ENCODE measurements at places on chromosomes 2 and 18.

DNA sequence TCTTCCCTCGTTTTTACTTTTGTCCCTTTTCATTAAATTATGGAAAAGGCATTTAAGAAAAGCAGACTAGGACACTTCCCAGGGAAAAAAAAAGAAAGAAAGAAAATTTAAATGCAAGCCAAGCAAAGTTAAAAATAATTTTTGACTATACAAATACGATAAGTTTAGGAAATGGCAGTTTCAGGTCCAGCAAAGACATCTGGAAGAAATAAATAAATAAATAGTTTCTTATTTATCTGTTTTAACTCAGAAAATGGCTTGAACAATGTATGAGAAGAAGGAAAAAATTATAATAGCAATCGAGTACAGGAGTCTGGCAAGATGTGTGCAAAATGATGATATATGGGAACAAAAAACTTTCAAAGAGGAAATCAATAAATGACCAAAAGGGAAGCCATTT lies 114.6 kb upstream of the NCKAP5 start:
- DNase-seq = no peak

- no peak for DNase-seq
Observed at GRCh38 chr2:121330921-121331320, 45.9 kb upstream of the TFCP2L1 start.

- DNase-seq = no peak
Observed at GRCh38 chr18:64199581-64199980, 50.7 kb upstream of the LINC00305 start.

GRCh38 chr2:202017940-202018339 lies 15.7 kb upstream of the FZD7 start:
- DNase-seq = no peak

GRCh38 chr2:206212673-206213513 lies 53.2 kb downstream of the EEF1B2 start:
- DNase-seq = no peak

DNA sequence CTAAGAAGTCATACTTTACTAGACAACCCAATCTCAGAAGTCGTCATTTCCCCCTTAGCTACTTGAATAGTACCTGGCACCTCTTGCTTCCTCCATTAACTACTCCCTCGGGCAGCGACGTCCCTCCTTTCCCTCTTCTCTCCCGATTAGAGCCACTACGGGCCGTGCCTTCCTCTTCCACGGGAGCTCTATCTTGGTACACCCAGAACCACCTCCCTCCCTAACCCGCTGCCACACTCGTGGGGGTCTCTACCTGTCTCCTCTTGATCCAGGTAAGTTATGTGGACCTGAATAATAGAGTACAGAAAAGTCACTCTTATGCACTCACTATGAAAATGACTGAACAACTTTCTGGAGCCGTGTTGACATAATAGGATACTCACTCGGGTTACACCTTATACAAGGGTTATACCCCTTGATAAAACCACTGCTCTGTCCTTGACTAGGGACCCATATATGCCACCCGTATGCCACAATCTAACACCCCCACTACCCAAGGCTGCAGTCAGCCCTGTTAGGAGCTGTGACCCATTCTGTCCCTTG lies 595 bp upstream of the HDHD2 start:
- DNase-seq = peak; percentile 11

DNA sequence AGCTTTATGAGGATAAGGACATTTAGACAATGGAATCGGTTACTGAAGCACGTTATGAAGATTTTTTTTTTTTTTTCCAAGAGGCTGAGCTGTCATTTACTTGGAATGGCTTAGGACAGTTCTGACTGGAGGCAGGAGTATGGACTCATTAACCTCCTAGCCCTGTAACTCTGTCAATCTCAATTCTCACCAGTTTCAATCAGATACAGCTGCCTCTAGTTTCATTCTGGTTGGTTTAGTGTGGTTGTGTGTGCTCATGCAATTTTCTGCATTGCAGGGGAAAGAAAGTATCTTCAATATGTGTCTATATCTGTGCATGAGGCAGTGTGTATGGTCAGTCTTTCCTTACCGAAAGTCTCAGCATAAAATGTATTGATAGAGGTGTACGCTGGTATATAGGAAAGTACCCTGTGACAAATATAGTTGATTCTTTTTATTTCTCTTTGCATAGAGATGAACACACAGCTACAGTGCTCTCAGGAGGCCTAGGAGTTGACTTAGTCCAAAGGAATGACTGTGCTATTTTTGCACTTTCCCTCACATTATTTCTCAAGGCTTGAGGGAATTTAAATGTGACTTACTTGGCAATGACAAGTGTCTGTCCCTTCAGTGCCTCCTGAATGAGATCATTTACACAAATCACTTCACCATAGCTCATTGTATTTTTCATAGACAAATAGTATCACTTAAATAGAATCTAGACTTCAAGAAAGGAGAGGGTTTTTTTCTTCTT lies 50.5 kb upstream of the GRB14 start:
- DNase-seq = no peak

GRCh38 chr2:188096910-188097309 lies 194.8 kb upstream of the GULP1 start:
- no peak for DNase-seq

- DNase-seq = no peak
Observed at GRCh38 chr2:101515477-101515876, 40.6 kb upstream of the RFX8 start.

DNA sequence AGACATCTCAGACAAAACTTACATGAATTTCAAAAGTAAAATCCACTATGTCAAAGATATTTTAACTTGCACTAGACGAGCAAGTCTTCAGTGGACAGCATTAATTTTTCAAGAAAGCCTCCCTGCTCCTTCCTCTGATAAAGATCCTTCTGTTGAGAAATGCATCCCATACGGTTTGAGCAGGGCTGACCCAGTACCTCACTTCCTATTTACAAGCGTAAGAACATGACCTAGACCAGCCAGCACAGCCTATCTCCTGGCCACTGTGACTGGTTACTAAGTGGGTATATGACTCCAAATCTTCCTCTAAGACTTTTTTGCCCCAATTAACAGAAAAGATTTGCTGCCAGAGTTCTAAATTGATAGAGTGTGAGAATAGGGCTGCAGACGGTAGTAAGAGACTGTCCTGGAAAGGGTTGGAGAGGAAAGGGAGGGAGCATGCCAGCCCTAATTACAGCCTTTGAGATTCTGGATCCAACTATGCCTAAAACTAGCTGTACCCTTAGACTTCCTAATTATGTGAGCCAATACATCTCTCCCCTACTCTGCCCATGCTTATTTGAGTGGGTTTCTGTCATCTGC lies 108.4 kb downstream of the PRELID3A start:
- no peak for DNase-seq

DNA sequence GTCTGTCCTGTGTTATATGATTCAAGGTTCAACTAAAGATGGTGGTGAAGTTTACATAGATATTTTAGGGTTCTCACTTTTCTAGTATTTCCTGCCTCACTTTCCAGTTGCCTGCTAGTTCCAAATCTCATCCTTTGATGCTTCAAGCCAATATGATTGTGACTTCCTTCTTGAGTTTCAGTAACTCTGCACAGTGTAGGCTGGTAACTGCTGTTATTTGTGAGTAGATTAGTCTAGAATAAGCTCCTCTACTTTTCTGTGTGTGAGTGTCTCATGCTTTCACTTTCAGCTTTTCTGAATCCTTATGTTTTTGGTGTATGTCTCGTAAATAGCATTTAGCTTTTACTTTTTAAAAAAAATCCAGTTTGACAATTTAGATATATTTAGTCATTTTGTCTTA lies 42.6 kb downstream of the GALNT1 start:
- no peak for DNase-seq

DNA sequence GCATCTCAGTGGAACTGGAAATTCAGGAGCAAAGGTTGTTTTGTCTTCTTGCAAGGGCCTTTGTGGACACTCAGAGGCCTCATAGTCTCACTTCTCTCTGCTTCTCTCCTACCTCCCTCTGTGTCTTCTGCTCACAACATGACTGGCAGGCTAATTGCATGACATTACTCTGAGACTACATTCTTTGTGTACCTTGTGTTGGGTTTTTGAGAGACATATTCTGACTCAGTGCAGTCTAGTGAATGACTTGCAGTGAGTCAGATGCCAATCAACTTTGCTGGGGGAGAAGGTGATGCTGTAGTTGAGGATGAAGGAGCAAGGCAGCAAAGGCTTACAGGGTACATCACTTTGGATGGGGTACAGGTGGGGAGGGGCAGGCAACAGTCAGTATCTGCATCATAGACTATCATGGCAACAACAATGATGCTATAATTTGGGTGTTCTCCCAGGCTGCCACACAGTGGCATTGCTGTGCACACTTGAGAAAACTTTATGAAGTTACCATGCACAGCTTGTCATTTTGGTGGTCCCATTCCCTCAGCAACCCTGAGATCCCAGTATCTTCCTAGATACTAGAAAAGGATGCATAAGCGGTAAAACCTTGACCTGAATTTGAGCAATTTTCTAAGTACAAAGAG lies 69.3 kb upstream of the SLC16A14 start:
- DNase-seq = no peak

- DNase-seq = no peak
Observed at GRCh38 chr18:55893948-55894347, 306.0 kb upstream of the TCF4 start.

- no peak for DNase-seq
Observed at GRCh38 chr2:162106146-162106551, 32.1 kb upstream of the DPP4 start.

- no peak for DNase-seq
Observed at GRCh38 chr2:128026448-128027277, 1.2 kb downstream of the SAP130 start.

- DNase-seq = no peak
Observed at GRCh38 chr2:157236404-157236803, 21.1 kb upstream of the GALNT5 start.

DNA sequence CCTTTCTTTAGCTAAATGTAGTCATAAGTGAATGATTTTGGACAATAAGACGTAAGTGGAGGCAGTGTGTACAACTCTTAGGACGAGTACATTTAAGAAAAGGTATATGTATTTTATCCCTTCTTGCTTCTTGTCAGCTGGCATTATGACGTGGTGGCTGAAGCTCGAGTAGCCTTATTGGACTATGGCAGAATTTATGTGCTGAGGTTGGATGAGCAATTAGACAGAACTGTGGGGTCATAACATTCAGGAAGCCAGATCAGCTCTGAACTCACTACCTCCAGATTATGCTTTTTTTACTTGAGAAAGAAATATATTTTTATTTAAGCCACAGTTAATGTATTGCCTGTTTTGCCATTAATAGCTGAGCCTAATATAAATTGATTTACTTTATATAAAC lies 661.5 kb downstream of the ERBB4 start:
- DNase-seq = no peak

DNA sequence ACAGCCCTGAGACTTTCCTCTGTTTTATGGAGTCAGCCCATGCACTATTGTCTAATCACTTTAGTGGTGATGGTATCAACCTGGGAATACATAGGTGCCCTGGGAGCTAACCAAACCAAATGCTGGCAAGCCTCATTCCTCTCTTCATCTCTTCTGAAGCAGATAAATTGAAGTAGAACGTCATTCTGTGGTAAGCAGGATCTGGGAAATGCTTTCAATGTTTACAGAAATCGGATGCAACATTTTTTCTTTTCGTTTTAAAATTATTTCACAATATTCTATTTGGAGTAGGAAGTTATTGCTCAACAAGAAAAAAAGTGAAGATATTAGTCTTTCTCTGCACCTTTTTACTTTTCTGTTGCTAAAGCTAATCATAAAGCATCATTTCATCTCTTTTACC lies 114.2 kb downstream of the RBMS1 start:
- no peak for DNase-seq

DNA sequence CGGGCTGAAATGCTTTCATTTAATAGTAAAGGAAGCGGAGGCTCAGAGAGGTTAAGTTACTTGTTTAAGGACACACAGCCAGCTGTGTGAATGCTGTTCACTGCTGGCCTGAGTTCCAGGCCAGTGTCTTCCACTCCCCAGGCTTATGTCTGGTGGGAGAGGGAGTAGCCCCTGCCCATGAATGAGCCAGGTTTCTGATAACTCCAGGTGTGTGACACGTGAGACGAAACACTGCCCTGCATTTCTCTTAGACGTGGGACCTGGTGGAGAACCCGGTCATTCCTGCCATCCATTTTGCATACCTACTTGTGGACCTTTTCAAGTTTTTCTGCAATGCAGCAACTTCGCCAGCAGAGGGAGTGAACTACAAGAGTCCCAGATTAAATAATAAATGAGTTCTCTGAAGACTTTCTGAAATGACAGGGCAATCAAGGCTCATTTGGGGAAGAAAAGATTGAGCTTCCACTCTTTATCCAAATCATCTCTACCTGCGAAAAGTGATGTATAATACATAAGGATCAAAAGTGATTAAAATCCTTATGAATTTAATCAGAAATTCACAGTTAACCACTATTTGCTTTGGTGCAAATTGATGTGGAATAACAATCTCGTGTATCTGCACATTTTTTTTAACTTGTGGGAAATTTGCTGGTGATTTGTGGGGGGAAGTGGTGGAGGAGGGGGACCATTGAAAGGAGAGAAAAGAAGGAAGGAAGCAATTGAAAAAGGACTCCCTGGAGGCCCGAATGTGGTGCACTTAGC lies 79.4 kb upstream of the ASB18 start:
- peak; percentile 24 for DNase-seq

Measured in KG1 (cell line).